ENCODE measurements at places on chromosomes 13 and 19.

- DNase-seq = no peak
Observed at GRCh38 chr19:54561840-54562239, 11.8 kb upstream of the LILRA2 start.

- no peak for DNase-seq
Observed at GRCh38 chr13:27621116-27621365, 651 bp upstream of the POLR1D start.

DNA sequence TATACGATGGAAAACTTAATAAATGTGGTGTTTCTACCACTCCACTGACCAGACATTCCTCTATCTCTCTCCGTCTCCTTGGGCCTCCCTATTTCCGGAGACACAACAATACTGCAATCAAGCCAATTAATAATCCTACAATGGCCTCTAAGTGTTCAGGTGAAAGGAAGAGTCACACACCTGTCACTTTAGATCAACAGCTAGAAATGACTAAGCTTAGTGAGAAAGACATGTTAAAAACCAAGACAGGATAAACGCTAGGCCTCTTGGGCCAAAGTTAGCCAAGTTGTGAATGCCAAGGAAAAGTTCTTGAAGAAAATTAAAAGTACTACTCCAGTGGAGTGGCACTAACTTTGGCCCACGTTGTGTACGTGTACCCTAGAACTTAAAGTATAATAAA, 22.5 kb downstream of the ZDHHC20 start:
- no peak for DNase-seq

GRCh38 chr13:27978301-27978968, 9.3 kb upstream of the CDX2 start:
- DNase-seq = no peak

DNA sequence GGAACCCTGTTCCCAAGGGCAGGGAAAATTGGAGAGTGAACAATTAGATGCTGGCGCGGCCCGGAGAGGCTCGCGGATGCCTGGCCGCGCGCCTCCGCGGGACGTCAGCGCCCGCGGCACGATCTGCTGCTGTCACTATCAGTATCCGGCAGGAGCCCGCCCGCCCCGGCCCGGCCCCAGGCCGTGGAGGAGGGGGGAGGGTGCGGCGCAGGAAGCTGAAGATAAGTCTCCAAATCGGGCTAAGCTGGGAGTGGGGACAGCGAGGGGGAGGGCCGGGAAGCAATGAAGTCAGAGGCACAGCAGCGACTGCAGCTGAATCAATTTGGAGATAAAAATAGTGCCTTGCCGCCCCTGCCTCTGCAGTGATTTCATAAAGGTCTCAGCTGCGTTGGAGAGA, 441.5 kb upstream of the KLF12 start:
- DNase-seq = peak; percentile 11

DNA sequence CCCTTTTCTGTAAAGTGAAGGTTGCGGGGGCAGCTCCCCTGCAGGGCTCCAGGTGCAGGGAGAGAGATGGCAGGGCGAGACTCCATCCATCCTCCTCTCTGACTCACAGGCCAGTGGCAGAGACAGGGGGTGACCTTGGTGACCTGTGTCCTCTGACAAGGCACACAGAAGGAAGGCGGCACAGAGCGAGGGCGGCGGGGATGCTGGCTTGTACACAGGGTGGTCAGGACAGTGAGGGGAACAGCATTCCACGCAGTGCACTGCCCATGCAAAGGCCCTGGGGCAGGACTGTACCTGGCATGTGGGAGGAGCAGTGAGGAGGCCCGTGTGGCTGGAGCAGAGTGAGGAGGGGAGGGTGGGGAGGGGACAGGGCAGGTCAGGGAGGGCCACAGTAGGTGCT, 7.7 kb downstream of the NDUFA11 start:
- DNase-seq = no peak

- DNase-seq = no peak
Observed at GRCh38 chr19:1942934-1943555, 2.1 kb downstream of the CSNK1G2 start.

DNA sequence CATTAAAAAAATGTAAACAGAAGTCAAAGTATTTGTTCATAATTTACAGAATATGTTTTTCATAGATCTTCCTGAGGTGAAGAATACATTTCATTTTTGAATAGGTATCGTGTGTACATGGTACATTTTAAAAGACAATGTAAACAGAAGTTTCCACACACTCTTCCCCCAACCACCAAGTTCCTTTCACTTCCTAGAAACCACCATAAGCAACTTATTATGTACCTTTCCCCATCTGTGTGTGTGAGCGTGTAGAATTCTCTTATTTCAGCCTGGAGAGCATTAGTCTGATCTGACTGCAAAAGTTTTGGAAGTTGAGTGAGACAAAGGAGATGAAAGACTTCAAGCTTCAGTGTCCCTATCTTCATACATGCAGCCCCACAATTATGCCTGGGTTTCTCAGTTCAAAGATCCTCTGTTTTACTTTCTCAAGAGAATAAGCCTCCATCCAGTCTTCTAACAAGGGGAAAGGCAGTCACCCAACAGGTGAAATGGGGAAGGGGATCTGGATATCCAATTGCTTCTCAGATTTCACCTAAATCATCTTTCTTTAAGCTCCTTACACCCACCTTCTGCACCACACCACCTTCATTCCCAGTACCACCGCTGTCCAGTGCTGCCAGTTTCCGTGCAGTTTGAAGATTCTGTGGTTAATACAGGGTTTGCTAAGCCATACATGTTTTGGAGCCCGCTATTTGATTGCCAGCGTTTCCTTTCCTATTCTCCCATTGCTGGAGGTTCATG, 2.1 kb downstream of the TEX30 start:
- no peak for DNase-seq

GRCh38 chr19:13023656-13024055, 28.4 kb downstream of the NFIX start:
- DNase-seq = no peak

GRCh38 chr13:45598597-45598996, 16.9 kb downstream of the ERICH6B start:
- no peak for DNase-seq

DNA sequence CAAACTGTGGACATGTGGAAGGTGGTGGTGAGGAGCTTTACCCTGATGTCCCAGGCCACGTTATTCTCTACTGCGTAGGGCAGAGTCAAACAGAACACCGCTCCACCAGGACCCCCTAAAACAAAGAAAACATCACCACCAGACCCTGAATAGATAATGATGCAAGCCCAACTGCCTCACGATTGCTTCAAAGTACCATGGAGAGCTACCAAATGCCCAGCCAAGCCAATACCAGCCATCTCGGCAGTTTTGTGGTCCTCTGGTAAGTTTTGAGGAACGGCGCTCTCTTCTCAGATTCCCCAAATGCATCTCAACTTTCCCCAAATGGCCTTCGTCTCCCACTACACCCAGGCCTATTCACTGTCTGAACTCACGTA, 5.6 kb downstream of the RANBP3 start:
- DNase-seq = no peak

DNA sequence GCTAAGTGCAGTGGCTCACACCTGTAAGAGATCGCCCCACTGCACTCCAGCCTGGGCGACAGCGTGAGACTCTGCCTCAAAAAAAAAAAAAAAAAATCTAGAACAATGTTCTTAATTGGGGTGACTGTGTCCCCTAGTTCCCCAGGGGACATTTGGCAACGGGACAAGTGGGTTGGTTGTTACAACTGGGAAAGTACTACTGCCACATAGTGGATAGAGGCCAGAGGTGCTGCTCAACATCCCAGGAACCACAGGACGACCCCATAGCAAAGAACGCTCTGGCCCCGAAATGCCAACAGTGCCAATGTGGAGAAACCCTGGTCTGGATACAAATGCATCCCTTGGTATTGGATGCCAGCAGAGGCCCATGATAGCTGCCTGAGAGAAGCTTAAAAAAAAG, 11.8 kb downstream of the NLRP12 start:
- DNase-seq = no peak

GRCh38 chr19:801030-801860, 4.0 kb downstream of the PTBP1 start:
- DNase-seq = no peak

- peak; percentile 32 for DNase-seq
Observed at GRCh38 chr19:4597975-4598671, 38.6 kb upstream of the SEMA6B start.

DNA sequence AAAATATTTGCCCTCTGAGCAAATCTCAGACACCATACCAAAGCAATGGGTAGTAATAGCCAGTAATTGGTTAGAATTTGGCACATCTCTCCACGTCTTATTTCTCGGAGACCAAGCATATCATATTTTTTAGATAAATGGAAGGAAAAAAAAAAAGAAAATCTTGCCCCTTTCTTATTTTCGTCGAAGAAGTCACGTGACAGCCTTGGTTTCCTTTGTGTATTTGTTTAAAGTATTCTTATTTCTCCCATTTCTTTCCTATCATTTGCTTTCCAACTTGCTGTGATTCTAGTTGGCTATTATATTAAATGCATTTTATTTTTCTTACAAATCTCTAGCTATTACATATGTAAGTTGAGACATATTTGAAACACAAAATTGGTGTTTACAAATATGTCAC, 2155.9 kb downstream of the PCDH9 start:
- no peak for DNase-seq

- no peak for DNase-seq
Observed at GRCh38 chr19:8561075-8561764, 16.0 kb downstream of the MYO1F start.

DNA sequence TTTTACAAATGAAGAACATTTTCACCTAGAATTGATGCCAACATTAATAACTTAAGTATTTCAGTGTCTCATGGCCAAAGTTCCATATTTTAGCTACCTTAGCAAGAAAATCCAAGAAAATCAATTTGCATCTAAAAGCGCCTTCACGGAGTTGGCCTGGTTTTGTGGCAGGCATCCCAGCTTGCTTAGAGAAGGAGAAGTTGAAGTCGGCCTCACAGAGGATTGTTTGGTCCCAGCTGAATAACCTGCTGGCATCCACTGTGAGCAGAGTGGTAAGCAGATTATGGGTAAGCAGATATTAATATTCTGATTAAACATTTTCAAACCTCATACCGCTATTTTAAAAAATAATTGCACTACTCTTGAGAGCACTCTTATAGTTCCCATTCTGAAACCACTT, 62.3 kb upstream of the STARD13 start:
- no peak for DNase-seq

- no peak for DNase-seq
Observed at GRCh38 chr13:20353973-20354372, 121.9 kb upstream of the GJB6 start.

- no peak for DNase-seq
Observed at GRCh38 chr13:97979051-97979450, 25.6 kb downstream of the IPO5 start.

- DNase-seq = no peak
Observed at GRCh38 chr13:51478418-51479198, 25.8 kb upstream of the INTS6 start.

DNA sequence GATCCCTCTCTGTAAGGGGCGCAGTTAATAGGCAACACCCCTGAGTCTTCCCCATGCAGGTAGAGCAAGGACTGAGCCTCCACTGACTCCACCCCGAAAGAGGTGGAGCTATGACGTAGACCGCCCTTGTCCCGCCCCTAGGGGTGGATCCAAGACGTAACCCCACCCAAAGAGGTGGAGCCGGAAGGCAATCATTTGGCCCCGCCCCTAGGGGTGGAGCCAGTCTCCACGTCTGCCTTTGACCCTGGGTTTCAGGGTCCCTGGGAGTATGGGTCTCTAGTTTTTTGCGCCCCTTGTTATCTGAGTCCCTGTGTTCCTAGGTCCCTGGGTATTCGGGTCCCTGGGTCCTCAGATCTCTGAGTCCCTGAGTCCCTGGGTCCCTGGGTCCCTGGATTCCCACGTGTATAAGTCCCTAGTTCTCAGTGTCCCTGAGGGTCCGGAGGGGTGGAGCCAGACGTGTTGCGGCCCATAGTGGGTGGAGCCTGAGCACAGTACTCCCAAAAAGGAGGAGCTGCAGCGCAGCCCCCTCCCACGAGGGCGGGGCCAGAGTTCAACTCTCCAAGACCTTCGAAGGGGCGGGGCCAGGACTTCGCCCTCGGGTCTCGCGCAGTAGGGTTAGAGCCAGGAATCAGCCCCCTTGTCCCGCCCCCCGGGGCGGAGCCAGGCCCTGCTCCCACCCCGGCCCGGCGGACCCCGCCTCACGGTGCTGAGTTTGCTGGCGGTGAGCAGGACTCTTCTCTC, 5.3 kb downstream of the DENND1C start:
- peak; percentile 66 for DNase-seq

DNA sequence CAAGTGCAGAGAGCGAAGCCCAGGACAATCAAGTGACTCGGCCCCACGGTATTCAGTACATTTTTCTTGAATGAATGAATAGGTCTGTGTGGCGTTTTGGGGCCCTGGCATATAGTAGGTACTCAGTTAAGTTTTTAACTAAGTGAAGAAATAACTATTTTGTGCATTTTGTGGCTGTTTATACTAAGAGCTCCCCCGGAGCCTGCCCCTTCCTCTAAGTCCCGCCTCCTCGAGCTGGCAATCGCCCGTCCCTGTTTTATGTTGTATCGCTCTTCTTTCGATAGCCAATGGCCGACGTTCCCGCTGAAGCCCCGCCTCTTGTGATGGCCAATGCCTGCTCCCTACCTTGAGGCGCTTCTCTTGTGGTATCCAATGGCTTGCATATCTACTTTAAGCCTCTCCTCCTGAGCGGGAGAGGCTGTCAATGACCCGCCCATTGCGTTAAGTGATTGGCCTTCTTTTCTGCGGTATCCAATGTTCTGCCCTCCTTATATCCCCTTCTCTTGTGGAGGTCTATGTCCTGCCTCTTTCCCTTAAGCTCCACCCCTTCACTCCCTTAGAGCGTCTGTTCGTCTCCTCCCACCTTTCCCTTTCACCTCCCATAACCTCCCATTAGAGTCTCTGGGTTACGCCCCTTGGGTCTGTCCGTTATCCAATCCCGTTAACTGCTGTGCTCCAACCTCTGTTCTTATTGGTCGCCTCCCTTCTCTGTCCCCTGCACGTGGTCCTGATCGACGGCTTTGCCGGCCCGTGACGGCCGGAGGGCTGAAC, 509 bp upstream of the HDGFL2 start:
- DNase-seq = peak; percentile 98

DNA sequence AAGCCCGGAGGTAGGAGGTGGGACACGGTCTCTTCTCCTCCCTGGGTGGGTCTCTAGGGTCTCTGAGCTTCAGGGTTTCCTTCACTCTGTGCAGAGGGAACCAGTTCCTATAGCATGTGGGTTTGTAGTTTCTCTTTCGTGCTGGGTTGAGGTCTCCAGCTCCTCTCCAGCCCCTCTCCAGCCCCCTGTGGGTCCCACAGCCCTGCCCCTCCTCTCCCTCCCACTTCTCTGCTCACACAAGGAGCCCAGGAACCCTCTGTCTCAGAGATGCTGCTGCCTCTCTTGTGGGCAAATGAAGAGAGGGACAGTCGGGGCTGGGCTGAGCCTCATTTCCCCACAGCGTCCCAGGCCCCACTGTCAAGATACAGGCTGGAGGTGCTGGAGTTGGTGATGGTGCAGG, 1.4 kb downstream of the SIGLEC7 start:
- DNase-seq = no peak

- DNase-seq = no peak
Observed at GRCh38 chr19:16032509-16033135, 43.7 kb upstream of the TPM4 start.

GRCh38 chr13:50509771-50510441, 333.6 kb downstream of the DLEU7 start:
- DNase-seq = no peak

All from CD4-positive, alpha-beta T cell (primary cell).